CD4-positive, CD25-positive, alpha-beta regulatory T cell (primary cell): ENCODE measurements at places on chromosomes 1 and 21.

DNA sequence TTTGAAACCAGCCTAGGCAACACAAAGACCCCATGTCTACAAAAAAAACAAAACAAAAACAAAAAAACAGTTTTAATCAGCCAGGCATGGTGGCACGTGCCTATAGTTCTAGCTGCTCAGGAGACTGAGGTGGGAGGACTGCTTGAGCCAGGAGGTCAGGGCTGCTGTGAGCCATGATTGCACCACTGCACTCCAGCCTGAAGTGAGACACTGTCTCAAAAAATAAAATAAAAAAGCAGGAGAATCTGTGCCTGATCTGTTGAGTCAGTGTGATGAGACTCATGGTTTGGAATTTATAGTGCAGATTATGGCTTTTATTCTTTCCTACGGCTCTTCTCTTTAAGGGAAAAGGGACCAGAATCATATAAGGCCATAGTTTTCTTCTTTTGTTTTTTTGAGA is 16.5 kb downstream of the TRIT1 start:
- DNase-seq = no peak

- DNase-seq = no peak
Measured at GRCh38 chr21:45940091-45940490, 41.5 kb upstream of the COL6A1 start.

- no peak for DNase-seq
Measured at GRCh38 chr1:19433719-19433998, 51.7 kb downstream of the CAPZB start.

DNA sequence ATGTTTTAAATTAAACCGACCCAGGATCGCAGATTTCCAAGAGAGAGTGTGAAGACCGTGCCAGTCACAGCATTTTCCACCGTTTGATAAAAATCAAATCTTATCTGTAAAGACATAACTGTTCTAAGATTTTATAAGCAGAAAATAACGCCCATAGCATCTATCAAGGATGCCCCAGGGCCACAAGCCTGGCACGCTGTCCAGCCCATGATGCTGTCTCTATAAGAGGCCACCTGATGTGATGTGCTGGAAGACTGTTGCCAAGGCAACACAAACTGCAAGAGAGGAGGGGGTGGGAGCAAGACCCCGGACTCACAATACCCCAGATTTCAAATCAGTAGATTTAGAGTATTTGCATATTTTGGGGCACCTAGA is 116.5 kb downstream of the DSCAM start:
- no peak for DNase-seq

DNA sequence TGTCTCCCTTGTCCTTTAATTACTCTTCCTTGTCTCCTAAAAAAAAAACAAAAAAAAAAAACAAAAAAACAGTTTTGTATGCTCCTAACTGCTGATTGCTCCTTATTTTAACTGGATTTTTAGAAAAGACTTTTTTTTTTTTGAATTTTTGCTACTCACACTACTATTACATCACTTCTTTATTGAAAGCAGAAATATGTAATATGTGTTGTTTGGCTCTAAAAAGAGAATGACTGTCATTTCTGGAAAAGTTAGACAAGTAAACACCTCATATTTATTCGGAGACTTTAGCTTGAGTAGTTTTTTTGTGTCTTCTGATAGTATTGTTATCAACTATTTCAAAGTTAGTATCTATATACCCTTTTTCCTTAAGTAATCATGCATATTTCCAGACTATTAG is 855.0 kb downstream of the USP25 start:
- no peak for DNase-seq

DNA sequence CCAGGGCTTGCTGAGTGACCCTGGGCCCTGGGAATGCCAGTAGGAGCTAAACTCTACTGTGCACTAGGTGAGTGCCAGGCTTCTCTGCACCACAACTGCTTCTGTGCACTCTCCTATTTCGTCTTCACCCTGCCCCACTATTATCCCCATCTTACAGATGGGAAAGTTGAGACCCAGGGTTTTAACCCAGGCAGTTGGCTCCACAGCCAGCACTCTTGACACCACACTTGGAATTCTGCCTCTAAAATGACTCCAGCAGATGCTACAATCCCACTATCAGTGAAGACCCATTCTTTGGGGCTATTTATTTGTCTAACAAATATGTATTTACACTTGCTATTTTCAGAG is 56.1 kb downstream of the FOXO6 start:
- no peak for DNase-seq

- no peak for DNase-seq
Measured at GRCh38 chr1:198543670-198544260, 3.3 kb upstream of the ATP6V1G3 start.

DNA sequence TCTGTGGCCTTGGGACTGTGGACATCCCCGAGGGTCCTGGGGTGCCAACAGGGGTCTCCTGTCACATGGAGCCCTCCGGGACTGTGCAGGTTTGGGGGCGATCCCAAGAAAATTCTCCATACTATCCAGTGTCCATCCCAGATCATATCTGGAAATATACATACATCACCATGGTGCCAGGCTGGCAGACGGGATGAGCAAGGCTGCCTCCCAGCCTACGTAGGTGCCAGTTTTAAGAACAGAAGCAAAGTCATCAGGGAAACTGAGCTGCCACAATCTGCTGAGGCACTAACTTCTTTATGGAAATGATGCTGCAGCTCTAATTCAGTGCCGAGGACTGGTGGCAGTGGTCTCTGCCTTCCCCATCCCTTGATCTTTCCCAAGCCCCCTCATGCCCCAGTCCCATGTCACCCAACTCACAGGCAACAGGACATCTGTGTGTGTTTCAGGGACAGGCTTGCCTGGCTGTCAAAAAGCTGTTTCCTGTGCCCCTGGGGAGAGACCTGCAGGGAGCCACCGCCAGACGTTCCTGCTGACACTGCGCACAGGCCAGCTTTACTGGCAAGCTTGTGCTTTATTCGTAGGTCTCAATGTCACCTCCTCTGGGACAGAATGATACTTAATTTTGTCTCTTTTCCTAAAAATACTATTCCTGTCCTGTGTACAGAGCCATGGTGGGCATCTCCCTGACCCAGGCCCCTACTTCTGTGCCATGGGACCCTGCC is 15.5 kb downstream of the TEX35 start:
- DNase-seq = no peak

DNA sequence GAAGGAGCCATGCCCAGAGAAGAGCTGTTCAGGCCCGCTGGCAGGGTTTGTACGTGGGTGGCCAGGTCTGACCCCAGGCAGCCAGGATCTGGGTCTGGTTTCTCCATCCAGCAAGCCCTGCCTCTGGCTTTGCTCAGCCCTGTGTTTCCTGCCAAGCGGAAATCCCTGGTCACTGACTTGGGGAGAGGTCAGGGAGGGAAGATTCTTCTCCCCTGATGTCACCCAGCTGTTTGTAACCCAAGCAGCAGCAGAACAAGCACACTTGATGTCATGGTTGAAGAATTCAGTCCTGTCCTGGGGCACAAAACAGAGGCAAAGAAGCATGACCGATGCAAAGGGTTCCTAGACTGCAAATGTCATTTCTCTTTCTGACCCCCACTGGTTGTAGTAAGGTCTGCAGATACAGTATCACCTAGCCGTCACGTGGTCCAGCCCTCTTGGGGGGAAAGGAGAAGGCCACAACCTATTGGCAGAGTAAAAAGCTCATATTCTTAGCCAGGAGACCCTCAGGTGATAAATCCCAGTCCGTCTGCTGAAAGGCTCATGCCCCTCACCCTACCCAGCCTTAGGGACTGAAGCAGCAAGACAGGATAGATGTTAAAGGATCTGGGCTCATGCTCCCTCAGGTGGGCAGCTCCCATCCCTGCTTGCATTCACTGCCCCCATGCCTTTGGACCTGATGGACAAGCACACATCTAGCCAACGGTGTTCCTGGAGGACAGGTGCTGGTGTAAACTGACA is 120.9 kb downstream of the SYT2 start:
- no peak for DNase-seq

GRCh38 chr1:17615959-17616358 is 76.5 kb downstream of the ARHGEF10L start:
- no peak for DNase-seq

GRCh38 chr1:38534473-38534823 is 325.1 kb downstream of the RRAGC start:
- no peak for DNase-seq

DNA sequence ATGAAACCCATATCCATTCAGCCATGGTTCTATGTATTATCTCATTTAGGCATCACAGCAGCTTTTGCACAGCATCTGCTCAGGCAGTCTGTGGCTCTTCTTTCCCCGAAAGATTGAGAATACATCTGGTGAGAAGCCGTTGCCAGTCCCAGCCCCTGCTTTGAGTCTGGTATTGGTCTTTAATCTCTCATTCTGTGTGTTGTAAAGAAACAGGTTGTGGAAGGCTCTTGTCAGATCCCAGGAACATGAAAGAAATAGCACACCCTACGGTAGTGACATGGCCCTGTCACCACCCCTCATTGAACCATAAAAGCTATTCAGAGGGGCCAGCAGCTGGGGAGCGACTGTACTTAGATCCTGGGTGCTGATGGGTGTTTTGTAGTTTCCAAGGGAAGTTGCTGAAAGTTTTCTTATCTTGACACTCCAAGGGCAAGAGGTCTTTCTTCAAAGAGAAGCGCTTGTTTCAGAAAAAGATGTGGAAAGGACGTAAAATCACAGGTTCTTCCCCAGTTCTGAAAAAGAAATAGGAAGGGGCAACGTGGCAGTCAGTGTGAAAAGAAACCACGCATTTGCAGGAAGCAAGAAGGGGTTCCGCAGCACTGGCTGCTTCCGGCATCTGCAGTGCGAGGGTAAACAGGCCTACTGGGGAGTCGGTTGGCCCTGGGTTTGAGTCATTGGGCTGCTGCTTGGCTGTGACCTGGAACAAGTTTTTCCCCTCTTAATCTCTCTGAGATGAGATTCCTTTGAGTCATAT is 145.0 kb downstream of the DHRS3 start:
- peak; percentile 44 for DNase-seq

DNA sequence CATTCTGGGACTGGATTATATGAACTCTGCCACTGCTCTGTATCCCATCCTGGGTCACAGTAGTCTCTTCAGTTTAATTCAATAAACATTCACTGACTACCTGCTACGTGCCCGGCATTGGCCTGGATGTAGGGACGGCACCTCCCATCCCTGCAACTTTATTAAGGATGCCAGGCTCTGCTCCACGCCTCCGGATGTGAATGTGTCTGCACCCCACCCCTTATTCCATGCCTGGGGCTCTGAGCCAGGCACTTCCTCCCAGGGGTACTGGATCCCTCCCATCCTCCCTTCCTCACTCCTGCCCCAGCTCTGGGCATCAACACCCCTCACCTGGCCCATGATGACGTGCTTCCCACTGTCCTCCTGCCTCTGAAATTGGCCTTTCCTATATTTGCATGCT is 53.7 kb downstream of the KCNN3 start:
- no peak for DNase-seq

- DNase-seq = no peak
Measured at GRCh38 chr1:54967372-54967771, 13.1 kb upstream of the TMEM61 start.

DNA sequence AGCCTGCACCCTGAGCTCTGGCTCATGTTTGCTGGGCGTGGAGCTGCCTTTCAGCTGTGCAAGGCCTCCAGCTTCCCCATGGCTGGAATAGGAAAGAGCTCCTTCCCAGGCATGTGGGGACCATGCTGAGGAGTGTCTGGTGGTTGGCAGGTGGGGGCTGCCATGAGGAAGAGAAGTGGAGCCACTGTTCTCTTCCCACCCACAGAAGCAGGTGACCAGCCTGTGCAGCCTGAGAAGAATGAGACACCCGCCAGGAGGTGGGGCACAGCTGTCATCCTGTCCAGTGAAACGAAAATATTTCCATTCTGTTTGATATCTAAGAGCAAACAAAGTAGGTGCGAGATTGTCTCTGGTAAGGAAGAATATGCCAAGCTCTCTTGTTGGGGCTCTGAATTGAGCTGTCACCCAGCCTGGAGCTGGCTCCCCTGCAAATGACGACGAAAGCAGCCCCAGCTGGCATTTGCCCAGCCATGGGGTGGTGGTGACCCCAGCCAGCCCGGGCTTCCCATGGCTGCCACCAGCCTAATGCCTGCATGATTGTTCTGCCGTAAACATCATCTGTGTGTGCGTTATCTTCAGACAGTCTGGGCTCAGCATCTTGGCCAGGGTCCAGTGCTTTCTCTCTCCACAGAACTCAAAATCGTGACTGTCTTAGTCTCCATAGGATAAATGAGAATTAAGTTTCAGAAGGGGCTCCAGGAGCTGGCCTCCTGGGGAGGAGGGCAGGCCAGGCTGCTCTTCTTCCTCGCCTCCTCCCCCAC is 429.8 kb upstream of the VAMP3 start:
- no peak for DNase-seq

- no peak for DNase-seq
Measured at GRCh38 chr1:229222081-229222480, 48.8 kb upstream of the RAB4A start.

DNA sequence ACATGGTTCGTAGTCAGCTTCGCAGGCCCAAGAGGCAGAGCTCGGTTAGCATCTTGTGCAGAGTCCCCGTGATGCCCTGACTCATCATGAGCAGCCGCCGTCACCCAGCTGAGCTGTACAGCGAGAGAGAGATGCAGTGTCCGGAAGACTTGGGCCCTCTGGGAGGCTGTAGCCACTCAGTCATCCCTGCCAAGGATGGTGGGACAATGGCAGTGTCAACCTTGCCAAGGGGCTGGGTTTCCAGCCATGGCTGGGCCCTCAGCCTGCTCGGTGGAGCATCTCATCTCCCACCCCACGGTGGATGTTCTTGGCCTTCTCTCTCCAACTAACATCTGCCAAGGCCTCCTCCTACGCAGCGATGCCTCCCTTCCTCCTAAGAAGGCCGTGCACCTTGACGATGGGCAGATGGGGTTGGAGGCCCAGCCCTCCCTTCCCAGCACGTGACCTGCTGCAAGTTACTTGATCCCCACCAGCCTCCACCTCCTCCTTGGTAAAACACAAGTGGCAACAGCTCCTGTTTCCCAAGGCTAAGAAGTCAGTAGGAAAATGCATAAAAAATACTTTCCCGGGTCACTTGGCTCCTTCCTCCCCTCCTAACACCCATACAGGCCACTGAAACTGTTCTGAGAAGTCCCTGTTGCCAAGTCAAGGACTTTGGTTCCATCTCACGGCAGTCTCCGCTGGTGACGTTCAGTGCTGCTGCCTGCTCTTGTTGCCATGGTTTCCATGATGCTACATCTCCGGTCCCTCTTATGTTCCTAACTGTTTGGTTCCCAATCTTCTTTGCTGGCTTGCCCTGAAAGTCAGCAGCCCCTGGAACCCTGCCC is 384.7 kb upstream of the VAMP3 start:
- no peak for DNase-seq

- DNase-seq = no peak
Measured at GRCh38 chr1:47585141-47585902, 147.5 kb downstream of the FOXD2 start.
